ENCODE measurements at places on chromosomes 7 and 10.

DNA sequence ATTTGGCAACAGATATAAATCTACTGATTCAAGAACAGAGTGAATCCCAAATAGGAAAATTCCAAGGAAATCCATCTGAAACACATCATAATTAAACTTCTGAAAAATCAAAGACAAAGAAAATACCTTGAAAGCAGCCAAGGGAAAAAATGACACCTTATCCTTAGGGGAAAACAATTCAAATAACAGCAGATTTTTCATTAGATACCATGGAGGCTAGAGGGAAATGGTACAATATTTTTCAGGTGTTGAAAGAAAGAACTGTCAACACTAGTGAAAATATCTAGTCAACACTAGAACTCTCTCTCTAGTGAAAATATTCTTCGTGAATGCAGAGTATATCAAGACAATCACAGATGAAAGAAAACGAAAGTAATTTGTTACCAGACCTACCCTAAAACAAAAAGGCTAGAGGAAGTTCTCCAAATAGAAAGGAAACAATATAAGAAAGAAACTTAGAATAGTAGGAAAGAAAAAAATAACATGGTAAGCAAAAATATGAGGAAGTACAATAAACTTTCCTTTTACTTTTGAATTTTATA lies 5.7 kb upstream of the FAM241B start:
- DNase-seq = no peak

DNA sequence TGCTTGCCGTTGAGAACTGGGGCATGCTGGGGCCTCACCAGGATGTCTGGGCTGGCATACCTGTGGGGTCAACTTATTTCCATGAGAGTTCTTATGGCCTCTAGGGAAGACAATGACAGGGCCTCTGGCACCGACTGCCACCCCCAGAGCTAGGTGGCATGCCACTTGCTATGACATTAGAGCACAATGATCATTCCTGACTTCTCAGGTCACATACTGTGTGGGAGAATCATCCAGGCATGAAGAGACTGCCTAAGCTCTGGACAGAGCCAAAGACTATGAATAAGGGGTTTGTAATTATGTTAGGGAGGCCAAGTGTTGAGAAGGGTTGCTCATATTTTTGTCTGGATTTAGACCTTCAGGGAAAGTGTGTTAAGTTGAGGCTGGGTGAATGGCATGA lies 97.5 kb downstream of the PTPN20 start:
- DNase-seq = no peak

DNA sequence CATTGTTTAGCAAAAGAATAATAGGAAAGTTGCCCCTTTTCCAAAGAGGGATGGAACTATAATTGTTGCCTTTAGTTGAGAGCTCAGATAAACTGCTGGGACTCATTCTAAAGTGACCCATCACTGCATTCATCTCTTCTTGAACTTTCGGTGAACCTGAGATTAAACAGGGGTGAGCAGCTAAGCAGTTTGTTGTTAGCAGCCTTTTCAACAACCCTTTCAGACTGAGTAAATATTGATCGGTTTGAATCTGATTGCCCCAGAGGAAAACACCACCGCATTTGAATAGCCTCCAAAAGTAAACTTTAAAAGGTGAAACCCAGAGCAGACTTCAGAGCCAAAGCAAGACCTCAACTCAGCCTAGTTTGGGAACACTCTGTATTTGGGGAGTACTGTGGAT lies 4.7 kb downstream of the HOXA1 start:
- peak; percentile 39 for DNase-seq

DNA sequence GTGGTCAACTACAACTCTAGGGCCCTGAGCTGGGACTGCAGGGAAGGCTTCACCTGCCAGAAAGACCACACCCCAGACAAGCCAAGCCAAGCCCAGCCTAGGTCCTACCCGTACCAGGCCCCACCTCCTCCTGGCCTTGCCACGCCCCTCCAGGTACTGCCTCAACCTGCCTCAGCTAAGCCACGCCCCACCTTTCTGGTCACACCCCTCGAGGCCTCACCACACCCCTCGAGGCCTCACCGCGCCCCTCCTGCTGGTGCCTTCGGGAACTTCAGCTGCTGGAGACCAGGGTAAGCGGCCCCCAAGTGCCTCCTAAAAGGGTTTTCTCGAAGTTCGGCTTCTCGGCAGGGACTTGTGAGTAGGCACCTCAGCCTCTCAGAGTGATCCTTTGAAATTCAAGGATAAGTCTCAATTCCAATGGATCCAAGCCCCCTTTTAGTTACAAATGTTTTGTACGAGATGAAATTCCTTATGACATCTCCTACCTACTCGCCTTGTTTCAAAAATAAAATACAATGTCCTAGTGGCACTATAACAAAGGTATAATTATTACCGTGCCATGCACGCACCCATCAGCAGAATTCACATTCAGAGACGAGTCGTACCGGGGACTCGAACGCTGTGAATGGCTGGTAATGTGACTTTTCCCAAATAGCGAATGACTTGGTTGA lies 171.2 kb downstream of the ARHGAP21 start:
- DNase-seq = peak; percentile 28

GRCh38 chr10:94146746-94147145 lies 153.0 kb downstream of the PLCE1 start:
- no peak for DNase-seq

DNA sequence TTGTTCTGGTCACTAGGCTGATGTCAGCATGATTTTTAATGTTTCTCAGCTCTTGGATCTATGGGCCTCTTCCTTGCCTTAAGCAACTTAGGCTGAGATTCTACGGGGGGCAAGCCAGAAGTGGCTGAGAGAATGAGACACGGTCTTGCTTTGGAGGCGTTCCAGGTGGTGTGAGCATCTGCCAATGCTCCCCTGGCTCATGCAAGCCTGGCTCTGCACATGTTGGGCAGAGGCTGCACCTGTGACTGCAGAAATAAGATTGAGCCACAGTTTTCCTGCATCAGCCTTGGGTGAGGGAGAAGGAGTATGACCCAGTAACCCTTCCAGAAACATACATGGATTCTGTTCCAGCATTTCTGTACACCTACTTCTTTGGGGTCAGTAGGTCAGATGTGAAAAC lies 41.9 kb downstream of the C10orf120 start:
- DNase-seq = no peak

- no peak for DNase-seq
Observed at GRCh38 chr10:5482016-5482415, 17.4 kb downstream of the CALML5 start.

GRCh38 chr7:7164591-7164990 lies 17.8 kb upstream of the C1GALT1 start:
- DNase-seq = no peak

DNA sequence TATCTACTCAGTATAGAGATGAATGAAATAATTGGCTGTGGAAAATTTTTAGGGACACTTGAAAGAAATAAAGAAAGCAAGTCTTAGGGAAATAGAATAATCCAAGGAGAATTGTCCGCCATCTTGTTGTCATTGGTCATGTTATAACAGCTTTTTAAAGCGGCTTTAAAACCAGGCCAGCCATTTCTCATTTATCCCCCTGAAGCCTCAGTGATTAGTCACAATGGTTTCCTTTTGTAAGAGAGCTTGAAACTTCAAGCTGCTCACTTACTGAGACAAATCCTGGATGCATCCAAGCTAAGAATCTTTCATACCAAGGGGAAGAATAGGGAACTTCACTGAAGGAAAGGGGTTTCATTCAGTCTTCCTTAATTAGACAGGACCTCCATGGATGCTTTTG lies 67.9 kb downstream of the SGCE start:
- no peak for DNase-seq

DNA sequence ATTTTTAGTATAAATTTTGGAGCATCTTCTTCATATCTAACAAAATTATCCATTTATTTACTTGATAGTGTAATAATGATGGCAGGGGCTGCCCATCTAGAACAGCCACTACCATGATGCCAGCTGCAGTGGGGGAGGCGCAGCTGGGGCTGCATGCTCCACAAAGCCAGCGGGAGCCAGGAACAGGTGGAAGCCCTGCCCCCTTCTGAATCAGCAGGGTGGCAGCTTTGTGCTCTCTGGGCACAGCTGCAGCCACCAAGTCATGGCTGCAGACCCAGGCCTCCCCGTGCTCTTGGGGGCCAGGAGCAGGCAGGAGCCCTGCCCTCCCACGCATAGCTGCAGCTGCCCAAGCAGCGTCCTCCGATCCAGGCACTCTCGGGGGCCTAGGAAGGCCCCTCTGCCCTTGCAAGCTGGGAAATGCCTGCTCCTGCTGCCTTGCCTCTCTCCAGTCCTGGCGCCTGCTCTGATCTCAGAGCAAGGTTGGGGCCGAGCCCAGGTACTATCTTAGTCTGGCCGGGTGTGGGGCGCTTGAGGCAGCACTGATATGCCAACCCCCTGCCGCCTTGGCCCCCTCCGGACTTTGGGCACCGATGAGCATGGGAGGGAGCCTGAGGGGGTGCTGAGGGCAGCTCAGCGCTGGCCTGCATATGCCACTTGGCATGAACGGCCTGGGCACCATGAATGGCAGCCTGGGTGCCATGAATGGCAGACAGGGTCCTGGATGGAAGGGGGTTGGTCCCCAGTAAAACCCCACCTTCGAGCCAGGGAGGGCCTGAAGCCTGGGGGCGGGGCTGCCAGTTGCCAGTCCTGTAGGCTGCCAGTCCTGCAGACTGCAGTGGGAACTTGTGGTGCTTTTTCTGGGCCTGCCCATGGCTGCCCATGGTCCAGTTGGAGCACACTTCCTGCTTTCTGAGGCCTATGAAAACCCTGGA lies 1110.8 kb upstream of the POT1 start:
- peak; percentile 3 for DNase-seq

GRCh38 chr7:82549616-82550285 lies 106.2 kb upstream of the CACNA2D1 start:
- no peak for DNase-seq

GRCh38 chr7:148871030-148871429 lies 13.1 kb downstream of the EZH2 start:
- DNase-seq = no peak

DNA sequence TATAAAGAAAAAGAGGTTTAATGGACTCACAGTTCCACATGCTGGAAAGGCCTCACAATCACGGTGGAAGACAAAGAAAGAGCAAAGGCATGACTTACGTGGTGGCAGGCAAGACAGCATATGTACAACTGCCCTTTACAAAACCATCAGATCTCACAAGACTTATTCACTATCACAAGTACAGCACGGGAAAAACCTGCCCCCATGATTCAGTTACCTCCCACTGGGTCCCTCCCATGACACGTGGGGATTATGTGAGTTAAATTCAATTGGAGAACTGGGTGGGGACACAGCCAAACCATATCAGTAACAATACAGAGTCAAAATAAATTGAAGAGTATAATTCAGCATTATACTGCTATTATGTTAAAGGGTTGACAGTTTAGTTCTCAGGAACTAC lies 37.8 kb downstream of the RNLS start:
- peak; percentile 5 for DNase-seq

DNA sequence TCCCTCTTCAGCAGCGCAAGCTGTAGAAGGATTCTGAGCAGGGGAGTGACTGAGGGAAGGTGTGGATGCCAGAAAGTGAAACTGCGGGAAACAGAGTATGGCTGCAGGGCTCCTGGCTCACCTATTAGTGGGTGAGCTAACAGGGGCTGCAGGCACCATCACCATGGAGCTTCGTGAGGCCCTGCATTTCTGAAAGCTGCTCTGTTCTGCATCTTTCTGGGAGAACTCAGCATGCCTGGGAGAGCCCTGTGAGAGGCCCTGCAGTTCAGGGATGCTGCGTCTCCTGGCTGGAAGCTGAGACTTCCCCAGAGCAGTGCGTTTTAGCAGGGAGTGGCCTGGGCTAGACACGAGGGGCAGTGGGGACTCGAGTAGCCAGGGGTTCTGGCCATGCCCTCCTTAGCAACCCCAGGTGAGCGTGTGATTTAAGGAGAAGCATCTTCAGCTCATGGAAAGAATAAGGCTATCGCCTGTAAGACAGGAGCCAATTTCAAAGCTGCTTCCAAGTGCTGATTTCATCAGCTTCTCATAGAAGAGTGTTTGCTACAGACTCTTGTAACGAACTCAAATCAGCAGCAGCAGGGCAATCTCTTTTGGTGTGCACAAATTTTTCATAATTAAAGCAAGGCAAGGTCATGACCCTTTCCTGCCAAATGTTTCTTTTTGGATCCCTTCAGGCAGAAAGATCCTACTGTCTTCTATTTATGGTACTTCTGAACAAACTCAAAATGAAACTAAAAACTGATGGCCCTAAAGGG lies 293.6 kb upstream of the ZNF32 start:
- DNase-seq = no peak

- peak; percentile 42 for DNase-seq
Observed at GRCh38 chr7:134778941-134779740, at the start of gene CALD1. CALD1 (plus strand) TSS chr7:134779634; CDS start chr7:134867734, 88,100 bp downstream.

DNA sequence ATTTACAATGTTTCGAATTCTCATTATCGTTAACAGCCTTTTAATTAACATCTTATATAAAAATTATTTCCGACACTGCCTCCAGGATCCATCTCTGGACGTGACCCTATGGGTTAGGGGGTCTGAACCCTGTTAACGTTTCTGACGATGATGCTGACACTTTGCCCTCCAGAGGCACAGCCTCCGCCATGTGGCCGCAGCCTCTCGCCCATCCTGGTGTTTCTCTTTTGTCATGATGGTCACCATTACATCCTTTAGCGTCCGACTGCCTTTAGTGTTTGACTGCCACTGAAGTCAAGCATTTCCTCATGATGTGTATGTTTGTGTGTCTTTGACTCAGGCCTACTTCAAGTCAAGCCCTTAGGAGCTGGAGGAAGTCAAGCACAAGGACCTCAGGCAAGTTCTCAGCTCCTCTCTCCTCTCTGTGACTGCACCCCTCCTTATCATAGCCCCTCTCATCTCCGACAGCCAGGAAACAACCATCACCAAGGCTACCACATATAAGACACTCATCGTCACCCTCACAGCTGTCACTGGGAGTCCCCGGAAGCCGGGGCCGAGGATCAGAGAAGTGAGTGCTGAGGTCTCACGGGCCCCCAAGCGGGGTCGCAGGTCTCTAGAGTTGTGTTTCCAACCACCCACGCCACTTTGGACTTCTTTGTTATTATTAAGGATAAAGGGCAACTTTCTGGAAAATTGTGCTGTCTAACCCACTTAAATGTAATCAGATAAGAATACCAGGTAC lies 96.1 kb upstream of the PPP2R2D start:
- no peak for DNase-seq

DNA sequence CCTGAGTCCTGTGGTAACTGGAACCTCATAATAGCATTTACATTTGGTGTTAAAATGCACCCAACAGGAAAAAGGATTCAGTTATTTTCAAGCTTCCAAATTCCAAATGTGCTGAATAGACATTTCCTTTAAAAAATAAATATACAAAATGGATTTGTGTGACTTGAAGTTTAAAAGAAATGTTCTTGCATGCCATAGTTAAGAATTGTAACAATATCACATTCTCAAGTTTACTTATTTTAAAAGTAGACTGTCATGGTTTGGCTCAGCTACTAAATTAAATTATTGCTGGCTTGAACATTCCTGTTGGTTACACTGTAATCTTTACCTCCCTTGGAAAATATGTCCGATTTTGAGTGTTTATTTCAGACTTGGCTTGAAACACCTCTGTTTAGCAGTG lies 31.5 kb downstream of the BICC1 start:
- DNase-seq = no peak

Data from NCI-H82 (cell line).